Effector memory CD8-positive, alpha-beta T cell (primary cell): ENCODE measurements at places on chromosomes 5 and 9.

- DNase-seq: no peak
Observed at GRCh38 chr9:124014211-124014955, 2.8 kb downstream of the LHX2 start.

GRCh38 chr5:82855893-82856550 is 221.2 kb downstream of the TMEM167A start:
- DNase-seq: no peak

- DNase-seq: no peak
Observed at GRCh38 chr5:95068289-95068910, 216.5 kb downstream of the MCTP1 start.

DNA sequence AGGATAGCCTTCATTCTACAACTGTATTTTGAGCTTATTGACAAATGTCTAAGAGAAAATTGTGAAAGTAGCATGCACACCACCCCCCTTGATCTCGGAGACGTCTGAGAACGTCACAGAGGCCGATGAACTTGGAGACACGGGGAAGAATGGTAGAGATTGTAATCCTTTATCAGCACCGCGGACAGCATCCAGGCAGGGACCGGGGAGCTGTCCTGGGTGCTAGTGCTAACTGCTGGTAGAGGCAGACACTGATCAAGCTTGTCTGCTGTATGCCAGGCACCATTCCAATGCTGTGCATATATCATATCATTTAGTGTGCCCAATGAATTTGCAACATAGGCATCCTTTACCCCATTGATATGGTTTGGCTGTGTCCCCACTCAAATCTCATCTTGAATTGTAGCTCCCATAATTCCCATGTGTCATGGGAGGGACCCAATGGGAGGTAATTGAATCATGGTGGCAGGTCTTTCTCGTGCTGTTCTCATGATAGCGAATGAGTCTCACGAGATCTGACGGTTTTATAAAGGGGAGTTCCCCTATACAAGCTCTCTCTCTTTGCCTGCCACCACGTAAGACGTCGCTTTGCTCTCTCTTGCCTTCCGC is 98.8 kb downstream of the LHX2 start:
- DNase-seq: peak; percentile 43

GRCh38 chr9:126838895-126839294 is 21.5 kb upstream of the ZBTB34 start:
- DNase-seq: no peak

GRCh38 chr5:78922879-78923621 is 62.1 kb downstream of the ARSB start:
- no peak for DNase-seq

DNA sequence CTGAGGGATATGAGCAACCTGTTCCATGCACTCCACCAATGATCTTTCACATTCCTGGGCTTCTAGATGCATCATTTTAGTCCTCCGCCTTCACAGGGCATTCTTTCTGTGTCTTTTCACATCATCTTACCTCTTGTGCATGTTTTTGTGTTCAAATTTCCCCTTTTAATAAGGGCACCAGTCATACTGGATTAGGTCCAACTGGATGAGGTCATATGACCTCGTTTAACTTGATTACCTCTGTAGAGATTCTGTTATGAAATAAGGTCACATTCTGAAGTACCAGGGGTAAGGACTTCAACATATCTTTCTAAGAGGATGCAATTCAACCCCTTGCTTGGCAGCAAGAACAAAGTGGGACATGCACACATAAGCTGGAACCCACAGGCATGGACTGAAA is 335.3 kb upstream of the TLE4 start:
- no peak for DNase-seq

DNA sequence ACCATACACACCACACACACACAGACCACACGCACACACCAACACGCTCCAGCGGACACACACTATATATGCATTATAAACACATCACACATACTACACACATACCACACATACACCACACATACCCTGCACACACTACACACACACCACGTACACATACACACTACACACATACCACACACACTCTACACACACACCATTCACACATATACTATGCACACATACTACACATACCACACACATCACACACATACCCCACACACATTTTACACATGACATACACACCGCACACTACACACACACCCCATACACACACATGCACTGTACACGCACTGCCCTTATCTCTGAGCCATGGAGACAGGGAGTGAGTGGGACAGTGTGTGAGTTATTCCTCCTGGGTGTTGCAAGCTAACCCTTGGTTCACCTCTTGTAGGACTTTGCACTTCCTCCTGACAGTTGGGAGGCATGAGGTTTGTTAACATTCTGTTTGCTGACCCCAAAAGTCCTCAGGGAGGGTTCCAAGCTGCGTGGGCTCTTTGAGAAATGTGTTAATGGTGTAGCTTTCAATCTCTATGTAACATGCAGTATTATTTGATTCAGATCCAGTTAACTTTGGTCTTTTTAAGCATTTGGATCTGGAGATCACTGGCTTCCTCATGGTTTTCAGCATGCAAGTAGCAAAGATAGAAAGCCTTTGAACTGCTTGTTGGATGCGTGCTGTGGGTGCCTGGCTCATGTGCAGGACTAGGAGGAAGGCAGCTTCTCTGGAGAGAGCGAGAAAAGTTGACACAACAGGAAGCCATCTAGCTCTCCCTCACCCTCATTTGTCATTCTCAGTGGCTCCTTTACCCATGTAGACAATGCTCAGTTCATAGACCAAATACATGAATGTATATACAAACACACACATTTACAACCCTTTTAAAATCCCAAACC is 13.7 kb downstream of the IL31RA start:
- no peak for DNase-seq

DNA sequence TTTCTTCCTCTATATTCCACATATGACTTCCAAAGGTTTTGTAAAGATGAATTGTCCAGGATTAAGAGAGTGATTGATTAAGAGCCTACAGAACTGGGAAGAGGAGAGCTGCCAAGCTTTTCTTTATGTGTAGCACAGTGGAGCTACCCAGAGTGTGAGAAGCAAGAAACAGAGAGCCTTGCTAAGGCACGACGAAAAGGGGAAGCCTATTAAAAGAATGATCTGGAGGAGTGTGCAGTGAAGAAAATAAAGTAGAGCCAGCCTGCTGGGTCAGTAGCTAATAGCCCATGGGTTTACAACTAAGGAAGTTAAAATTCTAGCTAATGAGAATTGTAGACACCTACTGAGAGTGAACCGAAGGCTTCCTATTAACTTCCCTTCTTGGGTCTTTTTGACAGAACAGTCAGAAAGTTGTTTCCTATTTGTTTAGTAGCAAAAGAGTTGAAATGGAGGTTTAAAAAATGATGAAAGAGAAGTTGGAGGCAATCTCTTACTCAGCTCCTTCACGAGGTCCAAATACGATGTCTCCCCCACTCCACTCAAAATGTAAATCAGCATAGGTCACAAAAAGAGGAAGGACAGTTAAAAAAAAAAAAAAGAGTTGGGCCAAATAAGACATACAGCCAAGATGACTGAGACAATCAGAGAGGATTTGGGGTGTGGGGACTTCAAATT is 957 bp upstream of the PRR16 start:
- DNase-seq: no peak

DNA sequence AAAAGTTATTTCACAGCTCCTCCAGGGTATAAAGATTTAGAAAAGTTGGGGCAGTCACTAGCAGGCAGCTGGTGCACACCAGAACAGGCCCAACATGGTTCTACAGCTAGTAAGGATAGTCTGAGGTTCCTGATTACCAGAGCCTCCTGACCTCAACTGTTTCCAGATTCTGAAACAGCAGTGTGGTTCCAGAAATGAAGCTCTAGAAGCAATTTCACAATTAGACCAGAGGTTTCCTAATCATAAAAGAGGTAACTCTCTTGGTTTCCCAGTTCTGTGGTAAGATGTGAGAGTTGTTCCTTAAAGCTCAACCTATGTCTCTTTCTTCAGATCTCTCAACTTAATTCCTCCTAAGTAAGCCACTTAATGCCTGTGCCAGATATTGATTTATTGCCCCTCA is 11.9 kb downstream of the AGTPBP1 start:
- DNase-seq: no peak

DNA sequence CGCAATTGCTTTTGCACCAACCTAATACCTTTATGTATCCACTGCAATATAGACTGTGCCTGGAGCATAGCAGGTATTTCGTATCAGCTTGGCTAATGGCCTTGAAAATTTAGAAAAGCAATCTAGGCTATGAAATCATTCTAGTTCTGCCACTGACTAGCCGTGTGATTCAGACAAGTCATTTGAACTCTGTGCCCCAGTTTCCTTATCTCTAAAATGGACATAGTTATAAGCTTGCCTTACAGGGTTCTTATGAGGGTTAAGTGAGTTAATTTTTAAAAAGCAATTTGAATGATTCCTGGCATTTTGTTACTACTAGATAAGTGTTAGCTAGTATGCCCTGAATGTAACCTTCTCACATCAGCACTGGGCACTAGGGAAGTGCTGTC is 80.5 kb upstream of the PUM3 start:
- no peak for DNase-seq

GRCh38 chr9:93206576-93207155 is 22.7 kb downstream of the WNK2 start:
- DNase-seq: no peak

GRCh38 chr9:109934857-109935215 is 154.8 kb downstream of the PALM2AKAP2 start:
- no peak for DNase-seq

GRCh38 chr9:122403381-122404000 is 32.7 kb downstream of the PTGS1 start:
- no peak for DNase-seq

- no peak for DNase-seq
Observed at GRCh38 chr9:18771763-18772162, 261.2 kb downstream of the SAXO1 start.

DNA sequence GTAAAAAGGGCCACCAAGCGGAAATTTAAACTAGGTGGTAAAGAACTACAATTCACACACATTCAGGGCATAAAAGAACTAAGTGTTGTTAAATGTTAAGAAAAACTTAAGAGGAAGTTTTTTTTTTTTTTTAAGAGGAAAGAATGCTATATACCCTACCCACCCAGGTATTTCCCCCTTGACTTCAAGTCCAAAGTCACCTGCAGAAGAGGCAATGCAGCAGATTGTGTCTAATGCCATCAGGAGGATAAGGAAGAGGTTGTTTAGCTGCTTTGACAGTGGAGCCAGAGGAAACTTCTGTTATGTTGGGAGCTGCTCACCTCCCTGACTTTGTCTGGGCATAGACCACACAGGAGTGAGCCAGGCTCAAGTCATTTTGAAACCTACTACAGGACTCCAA is 69.2 kb downstream of the MPDZ start:
- DNase-seq: no peak

DNA sequence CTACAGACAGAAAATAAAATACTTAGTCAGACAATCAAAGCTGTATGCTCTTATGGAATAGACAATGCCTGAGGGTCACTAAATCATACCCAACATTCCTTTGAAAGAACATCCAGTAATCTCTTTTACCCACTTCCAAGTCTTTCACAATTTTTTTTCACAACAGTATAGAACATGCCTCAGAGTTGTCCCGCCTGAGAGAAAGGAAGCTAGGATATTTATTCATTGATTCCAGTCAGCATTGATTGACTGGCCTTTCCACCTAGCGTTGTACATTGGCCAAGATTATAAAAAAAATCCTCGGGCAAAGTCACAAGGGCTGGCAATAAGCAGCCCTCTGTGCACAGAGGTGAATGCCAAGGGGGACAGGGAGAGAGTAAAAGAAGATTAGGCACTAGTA is 318.1 kb upstream of the PIK3R1 start:
- DNase-seq: no peak

GRCh38 chr5:150670948-150671310 is 9.9 kb downstream of the MYOZ3 start:
- no peak for DNase-seq

DNA sequence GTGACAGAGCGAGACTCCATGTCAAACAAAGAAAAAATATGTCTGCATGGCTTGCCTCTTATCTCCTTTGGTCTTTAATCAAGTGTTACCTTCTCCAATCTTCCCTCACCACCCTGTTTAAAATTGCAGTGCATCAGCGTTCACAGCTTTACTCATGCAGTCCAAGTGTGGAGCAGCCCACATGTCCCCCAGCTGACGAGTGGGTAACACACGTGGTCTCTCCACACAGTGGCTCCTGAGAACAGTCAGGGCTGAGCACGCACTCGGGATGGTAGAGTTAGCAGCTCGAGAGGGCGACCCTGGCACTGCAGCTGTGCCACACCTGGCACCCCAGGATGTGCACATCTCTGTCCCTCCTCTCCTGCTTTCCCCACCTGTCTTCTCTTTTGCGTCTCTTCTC is 25.9 kb upstream of the CFAP157 start:
- DNase-seq: no peak

DNA sequence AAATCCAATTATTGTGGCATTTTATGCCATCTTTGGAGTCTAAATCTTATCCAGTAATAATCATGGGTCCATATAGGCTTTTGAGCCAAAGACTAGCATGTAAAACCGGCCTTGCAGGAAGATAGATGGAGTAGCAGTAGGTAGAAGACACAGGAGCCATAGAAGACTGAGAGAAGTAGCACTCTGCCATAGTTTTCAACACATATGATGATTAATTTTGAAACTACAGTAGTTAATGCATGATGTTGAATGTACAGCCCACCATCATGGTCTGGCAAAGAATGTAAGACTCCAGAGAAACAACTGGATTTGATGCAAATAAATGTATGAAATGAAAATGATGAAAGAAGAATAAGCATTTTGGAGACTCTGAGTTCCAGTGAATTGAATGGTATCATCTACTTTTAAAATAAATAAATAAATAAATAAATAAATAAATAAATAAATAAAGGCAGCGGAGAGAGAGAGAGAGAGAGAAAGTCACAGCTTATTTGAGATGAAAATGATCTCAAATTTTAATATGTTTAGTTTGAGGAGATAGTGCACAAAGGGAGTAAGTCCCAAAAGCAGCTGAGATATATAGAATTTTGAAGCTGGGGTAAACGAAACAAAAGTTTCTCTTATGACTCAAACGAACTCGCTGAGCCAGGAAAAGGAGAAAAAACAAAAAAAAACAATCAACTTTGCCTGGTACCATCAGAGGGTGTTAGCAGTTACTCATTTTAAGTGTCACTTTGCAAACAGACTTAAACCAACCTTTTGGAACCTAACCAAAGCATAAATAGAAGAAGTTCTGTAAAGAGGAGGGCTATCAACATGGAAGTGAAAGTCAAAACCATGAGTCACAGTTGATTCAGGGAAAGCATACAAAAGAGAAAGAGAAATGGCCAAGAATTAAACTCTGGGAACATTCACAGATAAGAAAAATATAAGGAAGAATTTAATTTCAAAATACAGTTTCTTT is 388.7 kb downstream of the CETN3 start:
- no peak for DNase-seq
